ENCODE measurements at places on chromosomes 7 and 10. TPM values are rescaled to one million over a fixed set of nuclear protein-coding genes. Genes with fewer than 3 reads are reported as not detected.

Gene CACNB2
- 2.5 TPM for total RNA-seq

Gene EFCAB10
- total RNA-seq: 3.6 TPM

Gene PAPOLB
- total RNA-seq: 0.30 TPM

Gene PDE6C
- total RNA-seq: not detected

Gene HYAL4
- total RNA-seq: not detected

Gene PALD1
- total RNA-seq: 6.6 TPM

Gene SAMD8
- 32.9 TPM for total RNA-seq

Gene SCIN
- not detected for total RNA-seq

Gene CTAGE4
- total RNA-seq: 0.12 TPM

Gene RBP3
- total RNA-seq: not detected

Gene CYP3A5
- 0.74 TPM for total RNA-seq

Gene CPN1
- not detected for total RNA-seq

Gene LRRC4
- total RNA-seq: not detected

Gene CDK13
- 50.3 TPM for total RNA-seq

Gene TAS2R41
- not detected for total RNA-seq

Gene ATP6V0A4
- total RNA-seq: 0.23 TPM

Gene SPACDR
- 0.43 TPM for total RNA-seq

Gene AKAP9
- total RNA-seq: 24.4 TPM

Gene PPP1R3C
- 160 TPM for total RNA-seq

Gene GBX1
- not detected for total RNA-seq

Gene AGBL3
- 2.6 TPM for total RNA-seq

Gene SLC39A12
- not detected for total RNA-seq

Gene HTR5A
- total RNA-seq: not detected

Gene ZNF25
- total RNA-seq: 9.4 TPM

Gene AKR1C2
- total RNA-seq: 823 TPM

Gene OR6B1
- not detected for total RNA-seq

Gene ASB13
- total RNA-seq: 18.3 TPM
